HAP-1 (cell line): ENCODE measurements at places on chromosomes 4 and X.

DNA sequence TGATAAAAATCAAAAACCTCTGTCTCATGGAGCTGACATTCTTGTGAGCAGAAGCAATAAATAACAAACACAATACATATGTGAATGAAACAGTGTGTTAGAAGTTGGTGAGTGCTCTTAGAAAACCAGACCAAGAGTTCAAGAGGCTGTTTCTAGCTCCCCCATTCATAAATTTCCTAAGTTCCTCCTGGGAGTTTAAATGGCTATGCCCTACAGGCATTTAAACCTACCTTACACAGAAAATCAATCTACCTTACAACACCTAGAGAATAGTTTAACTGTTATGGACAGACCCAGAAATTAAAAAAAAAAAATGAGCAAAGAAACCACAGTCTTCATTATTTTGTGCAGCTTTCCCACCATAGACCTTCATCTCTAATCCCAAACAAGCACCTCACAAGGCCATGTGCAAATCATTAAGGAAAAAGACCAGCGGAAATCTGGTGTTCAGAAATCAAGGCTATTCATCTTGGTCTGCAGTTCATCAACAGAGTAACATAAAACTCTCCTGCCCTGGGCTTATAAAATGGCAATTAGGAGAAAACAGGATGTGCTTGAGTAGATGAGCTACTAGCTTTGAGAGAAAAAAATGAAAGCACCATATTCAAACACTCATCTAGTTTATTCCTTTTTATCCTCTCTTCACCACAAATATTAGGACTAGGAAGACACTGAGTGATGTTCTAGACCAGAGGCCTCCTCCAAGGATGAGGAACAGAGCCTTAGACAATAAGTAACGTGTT lies 147.2 kb downstream of the SHROOM3 start:
- DNase-seq, result no peak

DNA sequence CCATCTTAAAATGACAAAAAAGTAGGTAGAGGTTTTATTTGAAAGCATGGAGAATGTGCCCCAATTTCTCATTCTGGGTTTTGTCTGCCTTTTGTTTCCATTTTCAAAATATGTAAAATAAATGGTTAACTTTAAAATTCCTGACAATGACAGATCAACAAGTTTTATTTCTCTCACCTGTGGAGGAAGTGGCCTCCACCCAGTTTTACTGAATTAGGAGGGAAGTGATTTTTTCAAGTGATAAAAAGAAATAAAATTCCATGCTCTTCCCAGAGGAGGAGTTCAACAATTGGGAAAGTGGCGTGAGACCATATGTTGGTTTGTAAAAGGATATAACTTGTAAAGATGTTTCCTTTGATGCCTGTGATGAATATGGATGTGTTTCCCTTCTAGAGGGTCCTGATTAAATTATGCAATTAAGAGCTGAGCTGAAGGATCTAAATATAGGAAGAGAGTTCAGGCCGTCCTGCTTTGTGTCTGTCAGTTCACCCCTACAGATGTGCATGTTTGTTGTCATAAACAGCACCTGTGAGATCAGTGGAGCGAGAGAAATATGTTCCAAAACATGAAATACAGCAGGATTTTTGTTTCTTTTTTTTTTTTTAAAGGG lies 19.5 kb downstream of the SMAD1 start:
- no peak for DNase-seq

- DNase-seq, result no peak
These were observed 189.9 kb upstream of the NWD2 start for GRCh38 chr4:37054531-37055077.

GRCh38 chrX:144896323-144896722 lies 351.0 kb upstream of the SPANXN1 start:
- DNase-seq, result no peak

DNA sequence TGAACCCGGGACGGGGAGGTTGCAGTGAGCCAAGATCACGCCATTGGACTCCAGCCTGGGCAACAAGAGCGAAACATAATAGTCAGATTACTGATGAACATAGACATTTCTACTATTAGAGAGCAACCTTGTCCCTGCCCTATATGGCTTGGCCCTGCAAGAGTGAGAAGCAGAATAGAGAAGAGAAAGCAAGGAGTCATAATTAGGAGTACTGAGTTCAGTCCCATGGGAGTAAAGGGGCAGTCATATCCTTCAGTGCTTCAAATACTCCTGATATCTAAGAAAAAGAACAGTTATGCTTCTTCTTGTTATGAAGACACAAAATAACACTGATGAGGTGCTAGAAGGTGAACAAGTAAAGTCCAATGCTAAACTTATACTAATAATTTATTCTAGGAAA lies 33.8 kb downstream of the CLDN2 start:
- no peak for DNase-seq

DNA sequence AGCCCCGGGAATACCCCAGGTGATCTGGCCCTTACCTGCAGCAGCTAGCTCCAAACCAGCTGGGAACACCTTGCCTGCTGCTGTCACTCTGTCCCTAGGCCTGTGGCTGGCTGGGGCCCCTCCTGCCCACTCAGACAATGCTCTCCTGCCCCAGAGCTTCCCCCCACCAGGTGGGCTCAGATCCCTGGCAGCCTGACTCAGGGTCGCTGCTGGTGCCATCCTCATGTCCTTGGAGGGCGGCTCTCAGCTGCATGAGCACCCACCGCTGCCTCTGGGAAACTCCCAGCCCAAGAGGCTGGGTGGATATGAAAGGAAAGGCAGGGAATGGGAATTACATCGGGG lies 15.8 kb downstream of the C4orf50 start:
- DNase-seq, result no peak

DNA sequence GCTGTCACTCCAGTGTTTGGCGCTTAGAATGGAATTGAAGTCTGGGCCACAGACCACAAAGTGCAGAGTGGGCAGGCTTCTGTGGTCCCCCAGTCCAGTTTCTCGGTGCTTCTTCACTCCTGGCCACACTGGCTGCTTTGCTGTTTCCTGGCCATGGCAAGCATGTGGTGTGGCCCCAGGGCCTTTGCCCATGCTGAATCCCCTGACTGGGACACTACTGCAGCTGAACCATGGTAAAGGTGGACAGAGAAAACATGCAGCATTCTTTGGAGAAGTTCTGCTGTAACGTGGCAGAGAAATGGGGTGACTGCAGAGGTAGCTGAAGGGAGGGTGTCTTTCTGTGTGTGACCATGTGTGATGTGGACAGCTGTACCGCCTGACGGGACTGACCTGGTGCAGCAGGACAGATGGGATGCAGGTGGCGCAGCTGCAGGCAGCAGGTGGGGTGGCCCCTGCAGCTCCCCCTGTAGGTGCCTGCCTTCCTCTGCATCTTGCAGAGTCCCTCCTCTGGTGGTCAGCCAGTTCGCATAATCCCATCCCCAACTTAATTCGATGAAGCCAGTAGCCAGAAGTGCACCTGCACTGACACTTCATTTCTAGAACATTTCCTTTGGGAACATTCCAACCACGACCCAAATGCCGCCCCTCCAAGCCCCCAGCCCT lies 13.2 kb upstream of the S100P start:
- peak; percentile 35 for DNase-seq

GRCh38 chrX:69257499-69258127 lies 92.4 kb upstream of the PJA1 start:
- peak; percentile 21 for DNase-seq

DNA sequence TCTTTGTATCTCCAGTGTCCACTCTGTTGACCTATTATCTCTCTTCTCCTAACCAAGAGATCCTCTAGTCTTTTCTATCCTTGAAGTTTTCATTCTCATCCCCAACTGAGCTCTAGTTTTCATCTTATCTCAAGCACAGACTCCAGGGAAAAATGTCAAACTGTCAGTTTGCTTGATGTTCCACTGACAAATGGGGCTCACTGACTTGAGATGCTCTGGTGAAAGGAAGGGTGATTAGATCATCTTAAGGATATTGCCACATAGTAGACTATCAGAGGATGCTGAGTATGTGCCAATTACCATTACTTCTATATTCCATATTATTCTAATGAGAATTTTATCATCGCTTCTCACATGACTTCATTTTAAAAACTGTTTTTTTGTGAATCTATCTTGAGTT lies 2008.2 kb downstream of the ARAP2 start:
- DNase-seq, result no peak

GRCh38 chr4:55947254-55947882 lies 1.4 kb upstream of the CEP135 start:
- DNase-seq, result peak; percentile 81

- no peak for DNase-seq
These were observed 107.2 kb downstream of the AKAP4 start for GRCh38 chrX:50093625-50094024.

DNA sequence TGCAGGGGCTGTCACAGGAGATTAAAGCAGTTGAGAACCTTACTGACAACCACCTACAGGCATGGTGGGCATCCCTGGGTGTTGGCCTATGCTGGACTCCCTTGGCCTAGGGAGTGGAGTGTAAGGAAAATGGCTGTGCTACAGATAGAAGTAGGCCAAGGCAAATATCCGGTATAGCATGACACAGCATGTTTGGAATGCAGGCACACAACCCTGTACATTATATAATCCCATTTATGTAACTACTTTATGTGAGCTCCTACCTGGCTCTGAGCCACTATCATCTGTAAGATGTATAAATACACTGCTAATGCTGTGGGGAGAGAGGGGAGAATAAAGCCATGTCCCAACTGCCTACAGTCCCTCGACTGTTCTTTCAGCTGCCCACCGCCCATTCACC lies 38.7 kb upstream of the KCTD8 start:
- DNase-seq, result no peak
